ENCODE measurements at places on chromosomes 5 and 9. TPM values are rescaled to one million over a fixed set of nuclear protein-coding genes. Genes with fewer than 3 reads are reported as not detected.

DNA sequence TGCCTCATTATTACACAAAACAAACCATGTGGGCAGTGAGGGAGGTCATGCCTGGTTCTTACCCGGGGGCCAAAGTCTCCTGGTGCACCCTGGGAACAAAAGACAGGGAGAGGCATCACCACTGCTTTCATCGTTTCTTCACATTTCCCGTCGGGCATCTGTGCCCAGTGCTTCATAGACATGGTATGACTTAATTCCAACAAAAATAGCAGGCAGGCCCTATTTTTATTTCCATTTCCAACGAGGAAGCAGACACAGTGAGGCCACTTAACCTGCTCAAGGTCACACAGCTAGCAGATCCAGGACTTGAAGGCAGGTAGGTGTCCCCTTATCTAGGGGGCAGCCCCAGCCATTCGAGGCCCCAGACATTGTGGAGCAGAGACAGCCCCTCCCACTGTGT is 34.6 kb upstream of the PHYKPL start:
- no peak for DNase-seq

BTNL8 gene
- total RNA-seq: not detected

DNA sequence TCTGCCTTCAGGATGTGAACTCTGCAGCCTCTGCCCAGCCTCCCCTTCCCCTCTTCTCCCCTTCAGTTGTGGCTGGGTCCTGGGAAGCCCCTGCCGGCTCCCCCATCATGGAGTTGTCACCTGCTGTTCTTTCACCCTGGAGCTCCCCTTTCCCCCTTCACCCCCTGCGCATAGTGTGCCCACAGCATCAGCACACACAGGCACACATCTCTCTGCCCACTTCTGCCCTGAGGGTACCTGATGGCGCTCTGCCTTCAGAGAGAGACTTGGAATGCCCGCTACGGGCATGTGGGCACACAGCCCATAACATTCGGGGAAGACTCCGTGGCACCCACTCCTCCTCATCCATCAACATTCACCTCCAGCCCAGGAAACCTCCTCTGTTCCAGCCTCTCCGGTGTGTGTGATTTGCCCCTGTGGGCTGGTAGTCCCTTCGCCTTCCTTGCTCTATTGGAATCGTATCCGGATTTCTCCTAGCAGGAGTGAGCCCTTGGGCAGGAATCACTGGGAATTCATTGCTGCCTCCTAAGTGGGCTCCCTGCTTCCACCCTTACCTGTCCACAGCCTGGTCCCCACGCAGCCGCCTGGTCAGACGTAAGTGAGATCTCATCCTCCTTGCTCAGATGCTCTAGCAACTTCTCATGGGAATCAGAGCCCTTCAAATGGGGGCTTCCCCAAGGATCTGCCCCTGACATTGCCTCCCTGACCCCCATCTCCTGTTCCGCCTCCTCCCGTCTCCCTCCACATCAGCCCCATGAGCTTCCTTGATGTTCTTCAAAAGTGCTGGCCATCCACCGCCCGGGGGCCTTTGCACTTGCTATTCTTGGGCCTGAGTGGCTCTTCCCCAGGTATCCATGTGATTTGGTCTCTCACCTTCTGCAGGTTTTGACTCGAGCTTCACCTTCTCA is 61.5 kb upstream of the CTSL start:
- no peak for DNase-seq

SLC2A8 gene
- total RNA-seq: 13.7 TPM

DNA sequence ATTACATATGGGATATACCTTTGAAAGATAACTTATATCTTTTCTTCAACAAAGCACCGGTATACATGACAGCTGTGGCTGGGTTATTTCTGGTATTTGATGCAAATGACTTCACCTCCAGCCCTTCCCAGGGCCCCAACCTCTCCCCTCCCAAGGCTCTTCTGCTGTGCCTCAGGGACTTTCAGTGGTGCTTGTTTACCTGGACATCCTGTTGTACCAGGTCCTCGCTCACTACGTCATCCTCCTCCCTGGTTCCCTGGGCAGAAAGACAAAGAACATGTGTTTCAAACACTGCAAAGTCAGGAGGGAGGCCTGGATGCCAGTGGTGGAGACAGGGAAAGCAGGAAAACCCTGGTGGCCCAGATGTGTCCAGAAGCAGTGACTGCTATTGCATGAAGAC is 23.4 kb downstream of the ANXA6 start:
- DNase-seq: no peak

DNA sequence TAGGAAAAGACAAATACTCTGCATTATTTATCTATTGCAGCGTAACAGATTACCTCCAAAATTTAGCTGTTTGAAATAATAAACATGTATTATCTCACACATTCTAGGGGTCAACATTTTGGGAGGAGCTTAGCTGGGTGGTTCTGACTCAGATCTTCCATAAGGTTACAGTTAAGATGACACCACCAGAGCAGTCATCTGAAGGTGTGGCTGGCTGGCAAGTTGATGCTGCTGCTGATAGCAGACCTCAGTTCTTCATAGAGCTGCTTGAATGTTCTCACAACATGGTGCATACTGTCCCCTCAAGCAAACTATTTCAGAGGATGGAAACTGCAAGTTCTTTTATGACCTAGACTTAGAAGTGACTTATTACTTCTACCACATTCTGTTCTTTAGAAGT is 146.3 kb upstream of the FSTL4 start:
- DNase-seq: no peak

GRCh38 chr9:137294681-137295237 is 7.3 kb downstream of the NRARP start:
- no peak for DNase-seq

CDC42SE2 gene
- total RNA-seq: 75.6 TPM

CSF2 gene
- 0.85 TPM for total RNA-seq

C9 gene
- 0.13 TPM for total RNA-seq

DNA sequence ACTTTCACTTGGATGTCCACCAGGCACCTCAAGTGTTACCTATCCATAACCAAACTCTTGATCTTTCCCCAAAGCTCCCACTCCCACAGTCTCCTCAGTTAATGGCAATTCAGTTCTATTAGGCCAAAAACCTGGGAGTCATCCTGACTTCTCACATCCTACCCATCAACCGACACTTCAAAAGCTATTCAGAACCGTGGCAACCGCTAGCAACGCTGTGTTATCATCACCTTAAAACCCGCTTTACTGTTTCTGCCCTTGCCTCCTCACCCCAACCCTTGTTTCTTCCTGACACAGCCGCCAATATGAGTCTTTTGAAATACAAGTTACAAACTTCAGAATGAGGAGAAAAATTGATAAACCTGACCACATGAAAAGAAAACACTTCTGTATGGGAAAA is 46.5 kb downstream of the MAPKAP1 start:
- DNase-seq: no peak

GBGT1 gene
- 1.3 TPM for total RNA-seq

GRCh38 chr5:9534881-9535517 is 10.9 kb downstream of the SEMA5A start:
- DNase-seq: no peak

- DNase-seq: no peak
These were observed 4.1 kb upstream of the GRAMD2B start for GRCh38 chr5:126419102-126419501.

GRCh38 chr9:106531491-106531890 is 331.5 kb upstream of the ZNF462 start:
- no peak for DNase-seq
